ENCODE measurements at places on chromosomes 4 and X. TPM values are rescaled to one million over a fixed set of nuclear protein-coding genes. Genes with fewer than 3 reads are reported as not detected.
A peak's percentile ranks its signal among the peaks of the same experiment; 100 is the strongest.

REELD1 gene
- total RNA-seq = 2.6 TPM

MUC7 gene
- not detected for total RNA-seq

CHRNA9 gene
- total RNA-seq = not detected

USP17L20 gene
- total RNA-seq = not detected

- no peak for DNase-seq
Observed at GRCh38 chr4:54958236-54958635, 167.2 kb downstream of the KDR start.

DNA sequence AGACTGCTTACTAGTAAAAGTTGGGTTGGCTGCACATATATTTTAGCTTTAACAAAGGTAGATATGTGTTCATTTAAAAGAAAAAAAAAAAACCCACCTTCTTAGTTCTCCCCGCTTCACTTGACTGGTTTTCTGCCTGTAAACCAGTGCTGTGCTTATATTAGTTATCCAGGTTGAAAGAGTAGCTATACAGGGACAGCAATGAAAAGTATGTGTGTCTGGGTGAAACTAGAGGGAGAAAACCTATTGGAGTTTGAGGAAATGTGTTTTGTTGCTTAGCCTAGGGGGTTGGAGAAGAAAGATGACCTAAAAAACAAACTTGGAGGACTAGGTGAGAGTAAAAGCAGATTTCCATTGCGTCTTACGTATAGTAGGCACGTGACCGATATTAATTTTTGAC lies 4.5 kb downstream of the JADE1 start:
- DNase-seq = no peak

DNA sequence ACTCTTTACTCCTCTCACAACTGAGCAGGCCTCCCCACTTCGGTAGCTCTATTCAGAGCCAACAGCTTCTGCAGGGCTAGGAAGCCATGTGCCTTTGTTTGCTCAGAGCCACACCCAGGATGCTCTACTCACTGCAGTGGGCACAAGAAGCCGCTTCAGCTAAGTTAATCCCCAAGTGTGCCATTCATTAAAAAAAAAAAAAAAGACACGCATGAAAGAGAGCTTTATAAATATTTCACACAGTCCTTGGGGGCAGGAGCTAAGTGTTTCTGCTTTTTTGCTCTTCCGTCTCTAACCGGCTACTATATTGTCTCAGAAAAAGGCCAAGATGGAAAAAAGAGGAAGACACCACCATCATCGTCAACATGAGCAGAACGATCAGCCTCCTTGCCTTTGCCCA lies 8.1 kb downstream of the CRMP1 start:
- DNase-seq = peak; percentile 34

DNA sequence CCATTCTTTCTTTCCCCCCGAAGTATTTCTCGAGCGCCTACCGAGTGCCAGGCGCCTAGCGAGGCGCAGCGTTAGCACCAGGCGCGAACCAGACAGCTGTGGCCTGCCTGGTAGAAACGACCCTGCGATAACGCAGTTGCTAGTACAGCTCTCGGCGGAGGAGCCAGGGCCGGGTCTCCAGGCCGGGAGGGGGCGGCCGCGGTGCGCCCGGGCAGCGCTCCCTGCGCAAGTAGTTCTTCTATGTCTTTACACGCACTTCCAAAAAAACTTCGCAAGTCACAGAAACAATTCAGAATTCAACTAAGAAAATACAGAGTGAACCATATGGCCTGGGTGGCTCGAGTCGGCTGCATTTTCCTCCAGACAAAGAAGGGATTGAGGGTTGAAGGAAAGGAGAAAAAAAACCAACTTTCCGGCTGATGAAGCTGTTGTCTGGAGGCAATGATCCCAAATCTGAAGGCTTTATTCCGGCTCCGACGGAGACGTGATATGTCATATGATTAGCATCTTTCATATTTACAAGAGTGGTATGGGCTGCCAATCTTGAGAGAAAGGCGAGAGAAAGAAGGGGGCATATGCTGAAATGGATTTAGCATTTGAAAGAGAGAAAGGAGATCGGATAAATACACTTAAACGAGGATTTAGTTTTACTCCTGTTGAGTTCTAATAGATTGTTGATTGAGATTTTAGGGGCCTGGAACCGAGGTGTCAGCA lies 7.2 kb upstream of the NEUROG2 start:
- peak; percentile 71 for DNase-seq

GRCh38 chrX:34371754-34372153 lies 239.6 kb upstream of the FAM47A start:
- DNase-seq = no peak

DNA sequence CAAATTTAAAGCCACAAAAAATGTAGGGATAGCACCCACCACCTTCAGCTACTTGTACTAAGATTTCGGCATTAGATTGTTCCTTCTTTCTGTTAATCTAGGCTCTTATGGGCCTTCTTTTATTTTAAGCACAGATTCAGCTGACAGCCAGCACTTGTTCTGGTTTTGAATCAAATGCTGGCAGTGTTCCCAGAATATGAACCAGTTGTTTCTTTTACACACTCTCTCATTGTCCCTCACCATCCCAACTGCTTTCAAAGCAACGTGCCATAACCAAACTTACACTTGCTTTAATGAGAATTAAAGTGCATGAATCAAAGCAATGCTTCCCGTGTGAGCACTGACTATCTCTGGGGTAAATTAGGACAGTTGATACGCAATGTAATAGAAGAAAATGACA lies 744.5 kb upstream of the FAM241A start:
- no peak for DNase-seq

GRCh38 chr4:151035328-151035727 lies 20.2 kb upstream of the LRBA start:
- DNase-seq = no peak

GRCh38 chr4:143202824-143203223 lies 18.1 kb downstream of the USP38 start:
- DNase-seq = no peak
